Fibroblast of lung (primary cell): ENCODE measurements at places on chromosomes 2 and 18.

GRCh38 chr2:164771897-164772296, 69.7 kb downstream of the COBLL1 start:
- DNase-seq = no peak

DNA sequence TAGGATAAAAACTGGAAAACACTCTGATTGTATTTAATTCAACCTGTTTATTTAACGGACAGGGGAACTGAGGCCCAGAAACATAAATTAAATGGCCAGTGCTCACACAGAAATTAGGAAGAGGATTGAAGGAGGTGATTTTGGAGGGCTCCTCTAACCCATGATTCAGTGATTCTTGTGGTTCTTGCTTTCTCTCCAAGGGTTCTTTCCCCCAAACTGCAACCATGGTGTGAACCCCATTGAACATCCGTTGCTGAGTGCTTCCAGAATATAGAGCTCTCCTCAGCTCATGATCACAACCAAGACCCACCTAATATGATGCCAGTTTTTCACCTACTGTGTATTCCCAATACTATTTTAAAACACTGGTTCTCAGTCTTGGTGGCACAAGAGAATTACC, 41.4 kb downstream of the BMP10 start:
- DNase-seq = no peak

- DNase-seq = no peak
These were observed 204.1 kb upstream of the CYRIA start for GRCh38 chr2:16869711-16870110.

GRCh38 chr2:217481577-217481976, 521.2 kb downstream of the TNS1 start:
- DNase-seq = no peak
